ENCODE measurements at places on chromosomes 1 and 21.

DNA sequence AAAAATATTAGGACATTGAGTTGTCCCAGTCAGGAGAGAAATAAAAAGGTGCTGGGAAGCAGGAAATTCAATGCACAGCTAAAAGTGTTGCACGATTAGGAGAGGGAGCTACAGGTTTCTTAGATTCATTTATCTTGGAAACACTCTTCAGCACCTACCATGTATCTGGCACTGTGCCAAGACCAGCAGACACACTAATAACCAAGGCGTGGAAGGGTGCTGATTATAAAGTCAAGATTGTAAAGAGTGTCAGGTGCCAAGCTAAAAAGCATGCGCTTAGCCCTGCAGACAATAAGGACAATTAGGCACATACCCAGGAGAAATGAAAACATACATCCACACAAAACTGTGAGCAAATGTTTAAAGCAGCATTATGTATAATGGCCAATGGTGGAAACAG lies 129.9 kb downstream of the DSCAM start:
- no peak for DNase-seq

- DNase-seq, result no peak
Measured at GRCh38 chr1:188386666-188387065, 1557.9 kb downstream of the PLA2G4A start.

GRCh38 chr1:208526613-208527125 lies 282.5 kb upstream of the PLXNA2 start:
- no peak for DNase-seq

DNA sequence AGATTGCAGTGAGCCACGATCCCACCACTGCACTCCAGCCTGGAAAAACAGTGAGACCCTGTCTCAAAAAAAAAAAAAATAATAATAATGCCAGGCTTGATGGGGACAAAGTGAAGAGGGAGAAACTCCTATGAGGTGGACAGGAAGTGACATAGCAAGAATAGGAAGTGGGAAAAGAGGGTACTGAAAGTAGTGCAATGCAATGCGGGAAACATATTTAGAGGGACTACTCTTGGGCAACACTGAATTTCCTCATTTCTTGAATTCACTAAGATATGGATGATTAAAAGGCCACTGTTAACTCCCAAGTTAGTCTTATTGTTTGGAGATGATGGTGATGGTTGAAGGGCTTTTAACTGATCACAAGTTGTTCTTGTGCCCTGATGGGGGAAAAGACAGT lies 21.6 kb upstream of the KCNA2 start:
- no peak for DNase-seq

DNA sequence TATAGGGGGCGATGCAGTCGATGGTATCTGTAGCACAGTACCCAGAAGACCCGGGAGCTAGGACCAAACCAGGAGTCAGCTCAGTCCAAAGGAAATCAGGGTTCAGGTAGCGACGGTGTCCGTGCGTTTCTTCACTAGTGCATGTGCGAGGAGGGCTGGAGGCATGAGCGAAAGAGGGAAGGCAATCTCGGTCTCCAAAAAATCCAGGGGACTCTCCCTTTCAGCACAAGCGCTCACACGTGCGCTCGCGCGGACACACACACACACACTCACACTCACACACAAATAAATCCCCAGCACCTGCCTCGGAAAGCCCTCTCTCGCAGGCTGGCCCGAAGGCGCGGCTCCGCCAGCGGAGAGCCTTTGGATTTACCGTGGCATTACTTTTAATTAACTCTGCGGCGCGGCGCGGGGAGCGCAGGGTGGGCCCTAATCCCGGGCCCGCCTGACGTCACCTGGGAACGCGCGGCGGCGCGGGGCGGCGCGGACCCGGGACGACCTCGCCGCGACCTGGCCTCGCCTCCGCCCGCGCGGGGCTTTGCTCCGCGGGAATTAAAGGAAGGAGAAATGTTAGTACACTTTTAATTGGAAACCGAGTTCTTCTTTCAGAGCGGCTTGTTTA lies 121.2 kb downstream of the LMX1A start:
- DNase-seq, result no peak

All from stimulated activated CD8-positive, alpha-beta memory T cell treated with anti-CD3 and anti-CD28 coated beads, Interleukin-15, amount 100 ng/mL, for 48 hours (primary cell).